ENCODE measurements at places on chromosomes 11 and 22.

GRCh38 chr11:34823639-34824038 lies 92.5 kb downstream of the APIP start:
- DNase-seq, result no peak

DNA sequence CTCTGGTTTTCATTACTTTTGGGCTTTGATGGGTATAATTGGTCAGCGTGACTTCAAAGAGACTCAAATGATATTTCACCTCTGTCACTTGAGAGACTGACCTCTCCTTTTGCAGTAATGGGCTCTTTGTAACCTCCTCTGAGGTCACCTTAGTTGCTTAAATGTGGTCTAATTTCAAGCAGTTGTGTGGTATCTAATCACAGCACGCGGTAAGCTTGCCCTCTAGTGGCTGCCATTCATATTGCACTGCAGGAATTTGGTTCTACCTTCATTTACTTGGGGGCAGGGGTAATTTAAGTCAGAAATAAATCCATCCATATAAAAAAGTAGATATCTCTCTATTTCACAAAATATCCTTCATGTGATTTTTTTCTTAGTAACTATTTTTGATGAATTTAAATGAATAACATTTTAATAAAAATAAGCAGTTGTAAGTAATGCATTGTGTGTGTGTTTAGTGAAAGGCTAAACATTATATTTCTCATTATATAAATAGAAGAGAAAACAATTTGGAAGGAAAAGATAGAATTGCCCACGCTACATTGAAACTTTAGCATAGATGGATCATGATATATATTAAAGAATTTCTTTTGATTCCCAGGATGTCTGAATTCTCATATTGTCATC lies 55.0 kb upstream of the ANO3 start:
- no peak for DNase-seq

DNA sequence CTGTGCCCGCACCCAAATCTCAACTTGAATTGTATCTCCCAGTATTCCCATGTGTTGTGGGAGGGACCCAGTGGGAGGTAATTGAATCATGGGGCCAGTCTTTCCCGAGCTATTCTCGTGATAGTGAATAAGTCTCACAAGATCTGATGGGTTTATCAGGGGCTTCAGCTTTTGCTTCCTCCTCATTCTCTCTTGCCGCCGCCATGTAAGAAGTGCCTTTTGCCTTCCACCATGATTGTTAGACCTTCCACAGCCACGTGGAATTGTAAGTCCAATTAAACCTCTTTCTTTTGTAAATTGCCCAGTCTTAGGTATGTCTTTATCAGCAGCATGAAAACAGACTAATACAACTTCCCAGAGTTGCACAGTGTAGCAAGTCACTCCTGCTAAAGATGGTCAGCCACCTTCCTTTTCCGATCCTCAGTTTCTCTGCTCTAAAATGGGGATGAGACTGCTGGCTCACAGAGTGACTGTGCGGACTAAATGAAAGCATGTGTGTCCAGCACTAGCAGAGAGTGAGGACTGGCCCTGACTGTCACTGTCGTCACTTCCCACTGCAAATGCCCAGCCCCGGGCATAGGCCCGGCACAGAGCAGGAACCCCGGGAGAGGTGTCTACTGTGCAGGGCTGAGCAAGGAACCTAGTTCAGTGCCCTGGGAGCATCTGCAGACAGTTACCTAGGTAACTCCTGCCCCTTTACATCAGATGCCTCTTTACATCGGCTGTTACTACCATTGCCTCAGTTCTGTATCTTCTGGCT lies 9.5 kb downstream of the TSKU start:
- peak; percentile 62 for DNase-seq

DNA sequence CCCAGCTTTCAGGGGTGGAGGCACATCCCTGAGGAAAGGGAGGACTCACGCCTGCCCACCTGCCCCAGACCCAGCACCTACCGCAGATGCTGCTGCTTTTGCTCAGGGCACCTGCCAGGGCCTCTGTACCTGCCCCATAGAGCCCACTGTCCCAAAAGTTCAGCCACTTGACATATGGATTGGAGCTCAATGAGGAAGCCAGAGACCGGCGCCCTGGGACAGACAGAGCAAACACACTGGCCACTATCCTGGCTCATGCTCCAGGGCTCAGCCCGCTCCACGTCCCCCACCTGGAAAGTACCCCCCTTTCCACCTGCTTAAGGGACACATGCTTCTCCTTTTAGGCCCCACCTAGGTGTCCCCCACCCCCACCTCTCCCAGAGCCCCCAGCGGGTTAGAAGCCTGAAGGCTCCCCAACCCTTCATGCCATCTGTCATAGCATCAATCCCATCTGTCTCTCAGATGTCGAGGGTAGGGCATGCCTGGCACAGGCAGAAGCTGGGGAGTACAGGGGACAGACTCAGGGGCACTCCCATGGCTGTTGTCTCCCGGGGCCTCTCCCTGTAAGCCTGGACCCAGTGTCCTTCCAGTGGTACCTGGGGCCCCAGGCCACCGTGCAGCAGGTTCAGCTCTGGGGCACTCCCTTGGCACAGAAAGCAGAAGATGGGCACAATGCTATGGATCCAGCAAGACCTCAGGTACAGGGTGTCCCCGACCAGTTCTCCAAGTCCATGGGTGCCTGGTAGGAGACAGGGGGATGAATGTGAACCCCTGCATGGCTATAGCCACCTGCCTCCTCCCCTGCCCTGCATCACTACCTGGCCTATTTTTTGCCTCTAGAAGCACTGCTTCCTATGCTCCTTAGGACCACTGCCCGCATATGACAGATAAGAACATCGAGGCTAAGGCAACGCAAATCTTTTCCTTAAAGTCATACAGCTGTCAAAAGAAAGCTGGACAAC lies 2.2 kb upstream of the P2RX6 start:
- no peak for DNase-seq

- DNase-seq, result no peak
Measured at GRCh38 chr11:63573881-63574855, 11.0 kb upstream of the PLAAT2 start.

- DNase-seq, result no peak
Measured at GRCh38 chr11:64303109-64304031, 2.0 kb upstream of the ESRRA start.

- DNase-seq, result no peak
Measured at GRCh38 chr11:96112192-96113128, 188.6 kb upstream of the MTMR2 start.

GRCh38 chr11:33317662-33318061 lies 60.5 kb downstream of the HIPK3 start:
- no peak for DNase-seq

DNA sequence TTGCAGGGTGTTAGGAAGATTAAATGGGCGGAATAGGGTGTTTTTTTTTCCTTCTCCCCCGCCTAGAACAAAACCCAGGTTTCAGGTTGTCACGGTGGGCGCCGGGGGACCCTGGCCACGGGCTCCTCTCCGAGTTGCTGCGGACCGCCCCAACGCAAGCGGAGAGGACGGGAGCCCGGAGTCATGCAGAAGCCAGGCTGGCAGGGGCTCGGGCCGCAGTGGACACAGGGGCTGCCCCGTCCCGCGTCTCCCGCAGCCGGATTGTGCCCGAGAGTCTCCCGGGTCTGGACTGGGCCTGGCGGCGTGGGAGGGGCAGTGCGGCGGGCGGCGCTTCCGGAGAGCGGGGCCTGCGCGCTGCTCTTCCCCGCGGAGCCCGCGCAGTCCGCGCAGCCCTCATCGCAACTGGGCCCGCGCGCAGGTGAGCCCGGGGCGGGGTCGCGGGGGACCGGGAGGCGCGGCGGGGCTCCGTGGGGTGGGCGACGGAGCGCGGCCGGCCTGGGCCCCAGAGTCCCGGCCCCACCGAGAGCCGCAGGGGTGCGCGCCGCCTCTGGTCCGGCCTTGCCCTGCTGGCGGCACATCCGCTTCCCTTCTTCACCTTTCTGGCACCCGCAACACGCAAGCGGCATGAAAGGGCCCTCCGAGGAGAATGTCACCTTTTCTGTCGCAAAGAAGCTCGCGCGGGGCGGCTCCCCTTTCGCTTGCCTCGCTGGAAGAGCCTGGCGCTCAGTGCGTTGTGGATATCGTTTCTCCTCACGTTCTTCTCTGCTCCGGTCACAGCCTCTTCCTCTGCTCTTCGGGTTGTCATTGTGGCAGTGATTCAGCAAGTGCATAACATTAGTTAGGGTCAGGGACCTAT lies at the start of gene TIRAP:
TSS of gene TIRAP (plus strand) at position 358 of the 856 bp plus-strand sequence. CDS start 7,802 bp downstream, outside the sequence.
- DNase-seq, result peak; percentile 79

GRCh38 chr11:17396598-17397310 lies 8.3 kb upstream of the KCNJ11 start:
- DNase-seq, result no peak

- no peak for DNase-seq
Measured at GRCh38 chr22:21996175-21996720, 13.7 kb upstream of the TOP3B start.

GRCh38 chr11:43138621-43139140 lies 173.1 kb upstream of the API5 start:
- DNase-seq, result no peak

GRCh38 chr11:4680341-4680740 lies 17.3 kb downstream of the OR51E2 start:
- DNase-seq, result no peak

- no peak for DNase-seq
Measured at GRCh38 chr22:45211848-45212247, 28.8 kb downstream of the KIAA0930 start.

DNA sequence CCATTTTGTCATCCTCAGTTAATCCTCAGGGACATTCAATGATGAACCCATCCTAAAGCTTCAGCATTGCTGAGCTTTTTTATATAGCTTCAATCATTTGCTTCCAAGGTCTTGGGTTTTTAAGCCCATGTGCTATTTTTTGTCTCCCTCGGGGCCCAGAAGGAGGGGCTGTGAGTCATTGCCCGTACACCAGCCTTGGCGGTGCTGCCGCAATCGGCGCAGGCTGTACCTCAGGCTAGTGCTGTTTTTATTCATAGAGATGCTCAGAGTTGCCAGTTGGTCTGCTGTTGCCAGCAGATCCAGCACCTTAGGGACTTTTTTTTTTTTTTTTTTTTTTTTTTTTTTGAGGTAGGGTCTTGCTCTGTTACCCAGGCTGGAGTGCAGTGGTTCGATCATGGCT lies 35.5 kb downstream of the ACO2 start:
- peak; percentile 87 for DNase-seq

DNA sequence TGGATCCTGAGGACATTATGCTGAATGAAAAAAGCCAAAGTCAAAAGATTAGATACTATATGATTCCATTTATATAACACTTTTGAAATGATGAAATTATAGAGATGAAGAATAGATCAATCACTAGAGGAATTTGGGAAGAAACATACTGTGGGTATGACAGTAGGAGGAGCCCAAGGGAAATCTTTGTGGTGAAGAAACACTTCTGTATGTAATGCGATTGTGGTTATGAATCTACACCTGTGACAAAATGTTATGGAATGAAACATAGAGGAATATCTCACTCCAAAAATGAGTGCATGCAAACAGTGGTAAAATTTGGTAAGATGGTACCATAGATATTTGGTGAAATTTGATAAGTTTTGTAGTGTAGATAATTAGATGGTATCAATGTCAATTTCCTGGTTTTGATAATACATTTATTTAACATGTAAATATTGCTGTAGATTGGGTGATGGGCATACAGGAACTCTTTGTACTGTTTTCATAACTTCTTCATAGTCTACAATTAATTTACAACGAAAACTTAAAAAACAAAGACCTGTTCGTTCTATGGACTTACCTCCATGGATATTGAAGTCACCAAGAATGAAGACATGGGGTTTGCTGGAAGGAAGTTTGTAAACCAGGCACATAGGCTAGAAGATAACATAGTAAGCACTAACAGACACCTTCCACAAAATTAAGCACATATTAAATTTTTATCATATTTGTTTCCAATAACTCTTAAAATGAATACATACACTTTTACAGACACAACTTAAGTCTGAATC lies 11.5 kb downstream of the MRGPRX1 start:
- no peak for DNase-seq

- DNase-seq, result no peak
Measured at GRCh38 chr11:70233962-70234361, 30.9 kb downstream of the FADD start.

DNA sequence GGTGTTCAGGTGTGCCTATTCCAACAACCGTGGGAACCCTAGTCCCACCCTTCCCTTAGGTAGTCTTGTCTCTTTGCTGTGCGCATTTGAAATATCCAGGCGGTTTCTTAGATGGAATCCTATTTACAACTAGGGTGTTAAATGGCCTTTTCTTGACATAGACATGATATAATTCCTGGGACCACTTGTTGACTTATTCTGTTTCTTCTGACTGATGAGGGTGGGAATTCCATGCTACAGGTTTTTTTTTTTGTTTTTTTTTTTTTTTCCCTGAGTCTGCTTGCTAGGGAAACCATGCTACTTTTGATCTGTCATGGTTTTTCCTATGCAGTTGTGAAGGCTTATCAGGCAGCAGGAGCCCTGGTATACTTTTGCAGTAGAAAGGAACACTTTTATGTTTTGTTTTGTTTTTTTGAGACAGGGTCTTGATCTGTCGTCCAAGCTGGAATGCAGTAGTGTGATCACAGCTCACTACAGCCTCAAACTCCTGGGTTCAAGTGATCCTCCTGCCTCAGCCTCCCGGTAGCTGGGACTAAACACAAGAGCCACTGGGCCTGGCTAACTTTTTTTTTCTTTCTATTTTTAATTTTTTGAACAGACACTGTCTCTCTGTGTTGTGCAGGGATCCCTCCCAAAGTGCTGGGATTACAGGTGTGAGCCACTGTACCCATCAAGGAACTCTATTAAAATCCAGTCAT lies 1.5 kb downstream of the STIM1 start:
- DNase-seq, result no peak

DNA sequence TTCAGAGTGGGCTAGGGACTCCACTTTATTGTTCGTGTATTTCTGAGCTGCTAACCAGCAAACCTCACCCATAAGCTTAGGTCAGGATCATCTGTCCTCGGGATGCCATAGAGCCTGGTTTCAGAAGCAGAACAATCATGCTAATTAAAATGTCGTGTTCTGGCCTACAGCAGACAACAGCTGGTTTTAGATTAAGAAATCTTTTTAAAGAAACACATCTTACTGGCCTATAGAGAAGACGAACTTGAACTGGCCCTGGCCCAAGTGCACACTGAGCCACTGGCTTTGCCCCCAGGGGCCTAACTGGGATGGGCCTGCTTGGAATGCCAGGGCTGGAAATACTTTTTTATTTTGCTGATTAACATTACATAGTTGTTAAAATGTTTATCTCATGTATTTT lies 63.2 kb downstream of the ALX4 start:
- DNase-seq, result no peak

- peak; percentile 92 for DNase-seq
Measured at GRCh38 chr22:41410311-41410751, 28.6 kb downstream of the TEF start.

DNA sequence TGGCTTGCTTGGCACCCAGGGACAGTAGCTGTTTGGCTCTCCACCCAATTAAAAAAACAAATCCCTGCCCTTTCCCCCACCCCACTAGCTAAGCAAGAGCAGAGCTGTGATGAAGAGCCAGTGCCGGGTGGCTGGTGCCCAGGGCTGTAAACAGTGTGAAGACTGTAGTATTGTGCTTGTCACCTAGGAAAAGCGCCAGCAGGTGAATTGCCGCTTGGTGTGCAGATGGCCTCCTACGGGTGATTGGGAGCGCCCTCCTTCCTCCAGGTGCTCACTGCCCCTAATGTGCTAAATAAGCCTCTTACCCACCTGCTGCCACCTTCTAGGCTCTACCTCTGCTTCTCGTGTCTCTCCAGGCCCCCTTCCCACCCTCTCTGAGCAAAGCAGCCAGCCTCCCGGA lies 18.4 kb upstream of the RAPSN start:
- no peak for DNase-seq

- DNase-seq, result no peak
Measured at GRCh38 chr22:46432164-46433068, 96.9 kb downstream of the TRMU start.

GRCh38 chr11:125080531-125080911 lies 17.4 kb downstream of the SLC37A2 start:
- no peak for DNase-seq

GRCh38 chr22:44024288-44024921 lies at the start of gene PARVB:
Gene PARVB (plus strand): TSS chr22:44024302. CDS start chr22:44024340, 38 bp downstream.
- DNase-seq, result no peak
